ENCODE measurements at places on chromosomes 7 and 10. TPM values are rescaled to one million over a fixed set of nuclear protein-coding genes. Genes with fewer than 3 reads are reported as not detected.

GRCh38 chr7:48637382-48637781 is 287.0 kb upstream of the CDC14C start:
- DNase-seq, result no peak

The RBP3 gene
- total RNA-seq, result not detected

The MACC1 gene
- 0.12 TPM for total RNA-seq

The KLLN gene
- total RNA-seq, result 0.48 TPM

DNA sequence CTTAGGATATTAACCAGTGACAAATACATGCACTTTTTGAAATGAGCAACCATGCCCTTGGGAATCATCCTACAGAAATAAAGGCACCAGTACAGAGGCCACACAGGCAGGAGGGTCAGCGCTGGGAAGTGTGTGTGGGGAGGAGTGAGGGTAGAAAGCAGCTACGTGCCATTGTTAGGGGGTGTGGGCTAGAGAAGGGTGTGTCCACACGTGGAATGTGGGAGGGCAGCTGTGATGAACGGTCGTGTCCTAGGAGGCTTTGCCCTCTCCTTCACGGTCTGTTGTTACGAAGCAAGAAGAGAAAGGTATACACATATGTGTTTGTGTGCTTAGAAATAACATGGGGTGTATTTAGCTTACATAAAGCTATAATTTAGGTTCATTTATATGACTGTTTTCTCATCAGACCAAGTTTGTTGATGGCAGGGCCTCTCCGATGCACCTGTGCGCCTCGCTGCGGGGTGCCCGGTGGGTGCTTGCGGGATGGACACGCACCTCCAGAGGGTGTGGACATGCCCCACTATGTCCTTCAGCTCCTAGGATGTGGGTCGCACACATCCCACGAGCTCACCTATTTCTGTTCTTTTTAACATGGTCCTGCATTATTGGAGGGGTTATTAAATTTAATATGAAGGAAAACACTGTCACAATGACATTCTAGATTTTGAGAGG is 16.9 kb upstream of the GET4 start:
- DNase-seq, result no peak

The C10orf62 gene
- total RNA-seq, result 0.50 TPM

The ZPBP gene
- not detected for total RNA-seq

The AGAP9 gene
- total RNA-seq, result 2.5 TPM

DNA sequence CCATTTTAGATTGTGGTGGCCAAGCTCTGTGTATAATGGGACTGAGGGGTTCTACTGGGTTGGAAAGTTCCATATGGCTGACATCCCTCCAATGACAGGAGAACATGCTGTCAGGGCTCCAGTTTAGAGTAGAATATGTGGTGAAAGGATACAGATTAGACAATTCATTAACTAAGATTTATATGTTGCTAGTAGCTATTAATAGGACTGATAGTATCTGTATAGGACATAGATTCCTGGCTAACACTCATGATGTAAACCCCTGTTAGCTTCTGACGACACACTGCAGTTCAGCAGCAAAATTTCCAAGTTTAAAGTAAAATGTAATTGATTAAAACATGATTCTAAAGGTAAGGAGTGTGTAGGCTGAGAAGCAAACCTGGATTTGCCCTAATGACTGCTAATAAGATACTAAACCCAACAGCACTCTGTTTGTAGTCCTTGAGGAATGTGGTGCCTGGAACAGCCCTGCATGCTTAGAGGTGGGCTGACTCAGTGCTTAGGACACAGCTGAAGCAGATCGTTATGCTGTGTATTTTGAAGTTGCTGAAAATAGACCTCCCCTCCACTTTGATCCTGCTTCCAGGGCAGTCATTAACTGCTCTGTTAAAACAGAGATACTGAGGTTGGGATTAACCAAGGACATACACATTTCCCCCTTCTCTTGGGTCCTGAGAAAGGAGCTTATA is 1129.6 kb downstream of the SORCS3 start:
- DNase-seq, result no peak

DNA sequence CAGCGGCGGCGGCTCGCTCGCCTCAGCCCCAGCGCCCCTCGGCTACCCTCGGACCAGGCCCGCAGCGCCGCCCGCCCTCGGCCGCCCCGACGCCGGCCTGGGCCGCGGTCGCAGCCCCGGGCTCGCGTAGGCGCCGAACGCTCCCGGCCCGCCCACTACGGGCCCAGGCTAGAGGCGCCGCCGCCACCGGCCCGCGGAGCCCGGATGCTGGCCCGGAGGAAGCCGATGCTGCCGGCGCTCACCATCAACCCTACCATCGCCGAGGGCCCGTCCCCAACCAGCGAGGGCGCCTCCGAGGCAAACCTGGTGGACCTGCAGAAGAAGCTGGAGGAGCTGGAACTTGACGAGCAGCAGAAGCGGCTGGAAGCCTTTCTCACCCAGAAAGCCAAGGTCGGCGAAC is 18.2 kb upstream of the TSPAN33 start:
- no peak for DNase-seq

The SPDYE1 gene
- not detected for total RNA-seq

The CCL24 gene
- 0.77 TPM for total RNA-seq

GRCh38 chr10:21069929-21070700 is 173.0 kb upstream of the NEBL start:
- no peak for DNase-seq

The PITRM1 gene
- total RNA-seq, result 103 TPM

GRCh38 chr10:49761789-49762565 is at the start of gene OGDHL:
OGDHL (minus strand) TSS chr10:49762323; CDS start chr10:49758592, 3,731 bp downstream.
- no peak for DNase-seq

- no peak for DNase-seq
Measured at GRCh38 chr10:112711366-112711765, 238.7 kb upstream of the TCF7L2 start.

- no peak for DNase-seq
Measured at GRCh38 chr7:120645966-120646365, 212.0 kb downstream of the TSPAN12 start.

DNA sequence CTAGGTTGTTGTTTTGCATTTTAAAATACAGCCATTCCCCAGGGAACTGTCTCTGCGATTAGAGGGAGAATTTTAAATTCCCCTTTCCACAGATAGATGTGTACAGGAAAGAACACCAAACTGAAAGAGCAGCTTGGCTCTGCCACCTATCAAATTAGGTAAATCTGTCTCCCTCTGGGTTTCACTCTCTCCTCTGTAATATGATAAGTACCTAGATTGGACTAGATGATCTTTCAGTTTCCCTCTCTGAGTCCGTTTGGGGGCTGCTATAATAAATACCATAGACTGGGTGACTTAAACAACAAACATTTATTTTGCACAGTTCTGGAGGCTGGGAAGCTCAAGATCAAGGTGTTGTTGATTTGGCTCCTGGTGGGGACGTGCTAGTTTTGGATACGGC is 186.0 kb downstream of the KIF20B start:
- no peak for DNase-seq

GRCh38 chr10:58282615-58283014 is 13.7 kb downstream of the CISD1 start:
- DNase-seq, result no peak

GRCh38 chr7:143408686-143409561 is at the start of gene EPHA1:
EPHA1 (minus strand) TSS chr7:143408856; CDS start chr7:143408805, 51 bp downstream.
- no peak for DNase-seq

The PTPRZ1 gene
- 2.6 TPM for total RNA-seq

The SLC26A5 gene
- total RNA-seq, result not detected

The TMEM140 gene
- total RNA-seq, result 18.8 TPM

The TMEM248 gene
- total RNA-seq, result 54.6 TPM

- no peak for DNase-seq
Measured at GRCh38 chr10:14691359-14691758, 83.3 kb downstream of the FAM107B start.

The TAS2R38 gene
- not detected for total RNA-seq

- DNase-seq, result no peak
Measured at GRCh38 chr7:47672271-47672791, 90.4 kb upstream of the TNS3 start.

The SPDYE2 gene
- not detected for total RNA-seq

GRCh38 chr7:25565002-25565401 is 336.7 kb upstream of the NPVF start:
- DNase-seq, result no peak

- DNase-seq, result no peak
Measured at GRCh38 chr10:103840740-103841070, 14.7 kb downstream of the SH3PXD2A start.

The HPSE2 gene
- total RNA-seq, result 0.18 TPM

The ENTPD1 gene
- 6.3 TPM for total RNA-seq

DNA sequence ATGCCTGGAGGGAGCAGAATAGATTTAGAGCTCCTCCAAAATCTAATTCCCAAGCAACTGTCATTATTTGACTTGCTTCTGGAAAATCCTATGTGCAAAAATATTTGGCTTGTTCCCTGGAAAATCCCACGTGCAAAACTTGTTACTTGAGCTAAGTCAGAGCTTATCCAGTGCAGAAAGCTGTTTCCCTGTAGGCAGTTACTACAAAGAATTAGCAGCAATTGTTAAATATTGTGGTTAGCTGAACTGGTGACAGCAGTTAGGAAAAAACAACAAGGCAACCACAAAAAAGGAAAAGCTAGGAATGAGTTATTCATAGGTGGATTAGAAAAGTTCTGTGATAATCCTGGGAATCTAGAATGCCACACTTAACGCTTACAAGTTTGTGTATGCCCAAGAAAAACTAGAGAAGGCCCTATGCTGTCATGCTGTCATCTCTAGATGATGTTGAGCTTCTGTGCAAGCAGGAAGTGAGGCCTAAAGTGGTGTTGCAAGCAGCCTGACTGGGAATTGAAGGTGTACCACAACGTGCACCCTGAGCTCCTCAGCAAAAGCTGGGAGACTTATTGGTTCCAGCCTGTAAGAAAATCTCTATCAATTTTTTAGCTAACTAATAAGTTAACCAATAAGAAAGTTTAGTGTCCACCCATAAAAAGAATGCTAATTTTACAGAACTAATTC is 738.6 kb upstream of the LRRTM3 start:
- no peak for DNase-seq

- no peak for DNase-seq
Measured at GRCh38 chr10:106508950-106509349, 655.6 kb downstream of the SORCS1 start.

DNA sequence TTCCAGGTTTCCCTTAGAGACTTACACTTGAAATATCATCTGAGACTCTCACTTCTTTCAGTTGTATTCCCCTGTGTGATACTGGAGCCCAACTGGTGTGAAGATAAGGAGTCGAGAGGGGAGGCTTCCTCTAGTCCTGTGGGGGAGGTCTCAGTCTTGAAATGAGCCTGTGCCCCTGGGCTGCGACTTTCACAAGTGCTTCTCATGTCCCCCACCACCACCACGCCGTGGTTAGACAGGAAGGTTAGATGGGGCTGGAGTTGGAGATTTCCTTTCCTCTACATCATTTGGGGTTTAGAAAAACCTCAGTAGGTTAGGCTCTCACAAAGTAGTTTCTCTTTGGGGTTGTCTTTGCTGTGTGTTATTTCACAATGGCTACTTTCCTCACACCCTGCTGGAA is 25.6 kb upstream of the MKX start:
- no peak for DNase-seq

The C10orf90 gene
- total RNA-seq, result not detected

DNA sequence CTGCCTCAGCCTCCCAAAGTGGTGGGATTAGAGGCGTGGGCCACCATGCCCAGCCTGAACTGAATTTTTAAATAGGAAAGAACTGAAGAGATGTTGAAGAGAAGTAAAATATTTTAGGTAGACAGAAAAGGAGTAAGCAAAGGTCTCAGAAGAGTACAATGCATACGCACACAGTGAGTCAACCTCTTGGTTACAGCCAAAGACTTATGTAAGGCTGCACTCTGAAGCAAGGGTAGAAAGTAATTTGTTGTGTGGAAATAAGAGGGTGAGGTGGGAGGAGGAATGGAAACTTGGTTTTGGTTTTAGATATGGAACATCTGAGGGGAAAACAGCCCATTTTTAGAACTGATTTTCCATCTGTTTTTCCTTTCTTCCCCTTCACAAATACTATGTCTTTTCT is 17.6 kb downstream of the KRIT1 start:
- no peak for DNase-seq

GRCh38 chr7:79281426-79281825 is 172.0 kb downstream of the MAGI2 start:
- DNase-seq, result no peak

The ACTL6B gene
- total RNA-seq, result not detected

The ANKRD1 gene
- total RNA-seq, result 4,181 TPM

- no peak for DNase-seq
Measured at GRCh38 chr10:93867525-93867924, 26.3 kb upstream of the SLC35G1 start.

The CTBP2 gene
- total RNA-seq, result 25.8 TPM

GRCh38 chr10:63437116-63437949 is 28.4 kb downstream of the JMJD1C start:
- DNase-seq, result no peak

All from heart left ventricle (tissue), 16 donors.